ENCODE measurements at places on chromosomes 12 and 14. TPM values are rescaled to one million over a fixed set of nuclear protein-coding genes. Genes with fewer than 3 reads are reported as not detected.
A peak's percentile ranks its signal among the peaks of the same experiment; 100 is the strongest.

DNA sequence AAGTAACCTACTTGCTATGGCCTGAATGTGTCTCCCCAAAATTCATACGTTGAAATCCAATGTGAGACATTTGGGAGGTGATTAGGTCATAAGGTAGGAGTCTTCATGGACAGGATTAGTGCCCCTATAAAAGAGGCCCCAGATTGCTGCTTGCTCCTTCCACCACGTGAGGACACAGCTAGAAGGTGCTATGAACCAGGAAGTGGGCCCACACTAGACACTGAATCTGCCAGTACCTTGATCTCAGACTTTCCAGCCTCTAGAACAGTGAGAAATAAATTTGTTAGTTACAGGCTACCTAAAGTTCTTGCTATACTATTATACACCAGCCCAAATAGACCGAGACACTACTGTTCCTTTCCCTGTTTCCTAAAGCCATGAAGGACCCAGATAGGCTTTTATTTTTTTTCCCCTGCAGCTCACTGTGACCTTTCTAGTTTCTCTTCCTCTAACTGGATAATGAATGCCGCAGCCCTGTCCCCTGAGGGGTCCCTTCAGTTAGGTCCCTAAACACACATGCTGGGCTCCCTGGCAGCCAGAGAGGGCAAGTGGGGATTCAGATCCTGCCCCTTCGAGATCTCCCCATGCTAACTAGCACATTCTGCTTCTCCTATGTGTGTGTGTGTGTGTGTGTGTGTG, 19.3 kb downstream of the SLC25A3 start:
- H3K4me3 ChIP-seq = no peak overlapping the region
- H3K36me3 ChIP-seq = no peaks in the 10 kb centered on the region
- no peak overlapping the region for H3K27ac ChIP-seq
- DNase-seq = no peak
- no peaks in the 10 kb centered on the region for H3K27me3 ChIP-seq
- no peaks in the 10 kb centered on the region for H3K4me1 ChIP-seq

- DNase-seq = no peak
- H3K27me3 ChIP-seq = no peaks in the 10 kb centered on the region
- H3K36me3 ChIP-seq = no peaks in the 10 kb centered on the region
- no peak overlapping the region for H3K27ac ChIP-seq
- no peaks in the 10 kb centered on the region for H3K4me1 ChIP-seq
- H3K4me3 ChIP-seq = no peak overlapping the region
Observed at GRCh38 chr12:81212996-81213696, 135.3 kb downstream of the ACSS3 start.

GRCh38 chr14:77076113-77076631, 21.9 kb upstream of the CIPC start:
- peak overlapping the region; percentile 80 for H3K27ac ChIP-seq
- H3K27me3 ChIP-seq = no peaks in the 10 kb centered on the region
- peak overlapping the region; percentile 1 for H3K4me3 ChIP-seq
- DNase-seq = no peak

Gene IFI27
- total RNA-seq = 133 TPM

Gene TWF1
- total RNA-seq = 137 TPM

DNA sequence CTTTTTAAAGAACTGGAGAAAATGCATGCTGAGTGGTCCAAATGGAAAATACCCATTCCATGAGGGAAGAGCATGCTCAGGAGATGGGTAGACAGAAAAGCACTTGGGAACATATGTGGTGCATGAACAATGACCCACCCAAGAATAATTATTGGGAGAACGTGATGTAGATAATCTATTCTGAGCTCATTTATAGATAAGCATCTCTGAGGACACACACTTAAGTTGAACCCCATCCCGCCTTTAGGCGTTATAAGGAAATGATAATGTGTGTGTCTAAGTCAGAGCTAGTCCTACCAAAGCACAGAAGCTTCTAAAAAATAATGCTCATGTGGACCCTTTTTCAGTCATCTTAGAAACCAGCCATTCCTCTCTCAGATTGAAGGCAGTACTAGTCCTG, 189.9 kb downstream of the KTN1 start:
- no peaks in the 10 kb centered on the region for H3K36me3 ChIP-seq
- no peak overlapping the region for H3K4me3 ChIP-seq
- no peak for DNase-seq
- H3K27ac ChIP-seq = no peak overlapping the region
- no peaks in the 10 kb centered on the region for H3K4me1 ChIP-seq

Gene MTA1
- 73.5 TPM for total RNA-seq

DNA sequence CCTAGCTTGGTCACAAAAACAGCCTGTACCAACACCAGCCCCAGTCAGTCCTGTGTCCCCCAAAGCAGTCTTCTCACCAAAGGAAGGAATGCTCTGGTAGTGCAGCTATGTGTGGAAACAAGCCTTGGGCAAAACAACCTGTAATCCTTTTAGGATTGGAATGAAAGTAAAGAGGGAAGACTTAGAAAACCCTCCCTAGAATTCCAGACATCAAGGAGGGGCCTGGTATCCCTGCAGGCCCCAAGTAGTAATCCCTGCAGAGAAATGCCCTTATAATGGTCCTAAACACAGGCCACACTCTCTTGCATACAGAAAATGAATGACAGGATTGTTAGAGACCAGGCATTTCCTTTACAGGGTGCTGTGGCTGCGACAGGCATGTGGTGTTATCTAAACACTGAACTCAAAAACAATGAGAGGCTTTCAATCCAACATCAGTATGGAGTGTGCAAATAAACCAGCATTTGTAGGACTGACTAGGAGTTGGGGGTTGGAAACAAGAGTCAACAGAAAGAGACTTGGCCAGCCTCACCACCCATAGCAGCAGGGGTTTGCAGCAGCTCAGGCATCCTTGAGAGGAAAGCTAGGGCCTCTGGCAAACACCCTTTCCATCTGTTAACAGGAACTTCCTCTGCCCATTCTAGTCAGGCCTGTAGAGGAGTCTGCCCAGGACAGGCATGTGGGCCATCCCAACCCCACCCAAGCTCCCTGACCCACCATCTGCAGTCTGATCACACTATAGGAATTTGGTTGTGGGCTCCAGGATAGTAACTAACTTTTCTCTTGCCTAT, 59.1 kb downstream of the DCAF5 start:
- H3K27me3 ChIP-seq = no peaks in the 10 kb centered on the region
- peaks cover 3% of the 10 kb centered on the region for H3K36me3 ChIP-seq
- peak overlapping the region; percentile 70 for H3K27ac ChIP-seq

DNA sequence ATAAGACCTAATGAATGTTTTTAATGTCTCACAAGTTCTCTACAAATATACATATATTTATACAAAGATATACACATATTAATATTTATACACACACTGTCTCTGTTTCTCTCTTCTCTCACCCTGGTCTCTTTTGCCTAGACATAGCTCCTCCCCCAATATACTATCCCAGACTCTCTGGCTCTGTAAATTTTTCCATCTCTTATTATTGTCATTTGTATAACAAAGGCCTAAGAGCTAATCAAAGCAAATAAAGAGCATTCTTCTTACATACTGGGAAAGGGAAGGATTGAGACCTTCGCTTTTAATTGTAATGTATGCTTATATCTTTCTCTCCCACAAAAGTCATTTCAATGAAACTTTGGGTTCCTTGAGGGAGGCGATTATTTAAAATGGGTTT, 318.1 kb downstream of the ADAMTS20 start:
- no peaks in the 10 kb centered on the region for H3K27me3 ChIP-seq
- DNase-seq = no peak
- H3K27ac ChIP-seq = no peak overlapping the region
- H3K36me3 ChIP-seq = no peaks in the 10 kb centered on the region
- H3K4me1 ChIP-seq = no peaks in the 10 kb centered on the region

DNA sequence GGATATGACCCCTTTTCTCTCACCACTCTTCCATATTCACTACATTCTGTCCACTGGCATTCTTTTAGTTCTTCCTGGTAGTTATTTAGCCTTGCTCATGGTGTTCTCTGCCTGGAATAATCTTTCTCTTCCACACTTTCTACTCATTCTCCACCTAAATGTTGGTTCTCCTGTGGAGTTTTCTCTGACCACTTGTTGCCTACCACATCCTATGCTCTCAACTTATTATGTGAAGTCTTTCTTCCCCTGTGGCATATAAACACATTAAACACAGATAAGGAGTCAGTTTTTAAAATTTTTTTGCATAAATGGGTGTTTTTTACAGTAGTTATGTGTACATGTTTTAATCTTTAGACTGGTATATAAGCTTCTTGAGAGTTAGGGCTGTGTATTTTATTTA, 3.3 kb upstream of the SMARCC2 start:
- H3K36me3 ChIP-seq = no peaks in the 10 kb centered on the region
- peaks cover 15% of the 10 kb centered on the region for H3K4me1 ChIP-seq
- no peak for DNase-seq
- no peaks in the 10 kb centered on the region for H3K27me3 ChIP-seq
- no peak overlapping the region for H3K27ac ChIP-seq

DNA sequence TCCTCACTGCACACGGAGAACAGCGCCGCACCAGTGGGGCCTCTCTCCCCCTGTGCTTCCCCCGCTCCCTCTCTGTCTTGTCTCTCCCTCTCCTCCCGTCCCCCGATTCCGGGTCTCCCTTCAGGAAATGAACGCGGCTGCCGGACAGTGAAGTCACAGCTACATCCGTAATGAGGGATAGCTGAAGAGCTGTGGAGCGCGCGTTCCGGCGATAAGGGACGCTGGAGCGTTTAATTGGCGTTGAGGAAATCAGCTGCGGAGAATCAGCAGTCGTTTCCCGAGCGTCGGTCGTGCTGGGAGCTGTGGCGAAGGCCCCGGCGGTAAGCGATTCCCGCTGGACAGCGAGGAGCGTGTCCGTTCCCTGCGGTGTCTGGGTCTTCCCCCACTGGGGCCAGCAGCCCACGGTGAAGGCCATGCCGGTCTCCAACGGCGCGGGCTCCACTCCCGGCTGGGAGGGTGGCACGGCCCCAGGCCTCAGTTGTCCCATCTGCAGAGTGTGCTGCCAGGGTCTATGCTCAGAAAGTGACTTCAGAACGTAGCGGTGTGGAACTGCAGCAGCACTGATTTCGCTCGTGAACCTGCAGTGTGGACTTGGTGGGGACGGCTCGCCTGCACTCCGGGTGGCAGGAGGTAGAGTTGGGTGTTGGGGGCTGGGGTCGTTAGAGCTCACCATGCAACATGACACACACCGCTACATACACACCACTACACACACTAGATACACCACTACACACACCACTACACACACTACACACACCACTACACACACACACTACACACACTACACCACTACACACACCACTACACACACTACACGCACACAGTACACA, 10.9 kb downstream of the NOC4L start:
- no peak overlapping the region for H3K27ac ChIP-seq
- no peak overlapping the region for H3K4me3 ChIP-seq
- H3K27me3 ChIP-seq = no peaks in the 10 kb centered on the region
- H3K36me3 ChIP-seq = peaks cover 86% of the 10 kb centered on the region

Gene PLEKHH1
- 30.3 TPM for total RNA-seq

DNA sequence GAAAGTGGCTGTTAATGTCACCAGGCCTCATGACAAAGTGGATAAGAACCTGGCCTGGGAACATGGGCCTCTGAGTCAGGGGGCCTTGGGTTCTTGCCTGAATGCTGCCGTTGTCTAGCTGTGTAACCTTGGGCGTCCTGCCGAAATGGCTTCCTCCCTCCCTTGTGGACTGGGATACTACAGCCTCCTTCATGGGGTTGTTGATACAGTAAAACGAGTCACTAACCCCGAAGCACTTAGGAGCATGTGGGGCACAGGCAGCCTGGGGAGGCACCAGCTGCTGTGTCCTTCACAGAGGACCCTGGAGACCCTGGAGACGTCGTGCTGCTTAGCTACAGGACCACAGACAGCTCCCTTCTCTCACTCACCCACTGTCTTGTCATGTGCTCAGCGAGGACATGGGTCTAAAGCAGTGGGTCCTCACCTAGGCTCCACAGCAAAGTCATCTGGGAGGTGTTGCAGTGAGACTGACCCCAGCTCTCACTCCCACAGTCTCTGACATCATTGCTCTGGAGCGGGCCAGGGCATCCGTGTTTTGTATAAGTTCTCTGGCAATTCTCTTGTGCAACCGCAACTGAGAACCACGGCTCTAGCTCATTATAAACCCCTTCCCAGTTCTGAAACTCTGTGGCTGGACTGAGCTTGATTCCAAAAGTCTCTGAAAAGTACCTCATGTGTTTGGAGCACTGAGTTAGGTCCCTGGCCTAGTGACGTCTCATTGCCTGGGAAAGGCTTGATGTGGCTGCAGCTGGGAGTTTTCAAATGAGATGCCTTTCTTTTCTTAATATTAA, 42.1 kb downstream of the SERPINA3 start:
- no peaks in the 10 kb centered on the region for H3K4me1 ChIP-seq
- no peaks in the 10 kb centered on the region for H3K27me3 ChIP-seq

DNA sequence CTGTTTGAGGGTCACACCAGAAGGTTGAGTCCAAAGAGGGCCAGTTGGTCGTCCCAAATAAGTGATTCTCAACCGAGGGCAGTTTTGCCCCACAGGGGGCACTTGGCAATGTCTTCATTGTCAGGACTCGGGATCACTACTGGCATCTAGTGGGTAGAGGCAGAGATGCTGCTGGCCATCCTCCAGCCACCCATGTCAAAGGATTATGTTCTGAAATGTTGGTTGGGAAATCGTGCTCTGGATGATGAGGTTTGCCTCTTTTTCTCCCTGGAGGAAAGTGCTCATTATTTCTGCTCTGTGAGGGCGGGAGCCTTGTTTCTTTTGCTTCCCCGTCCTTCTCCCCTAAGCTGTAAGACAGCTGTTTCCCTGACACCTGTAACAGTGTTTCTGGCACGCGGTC, 3.6 kb downstream of the ZNF839 start:
- no peak overlapping the region for H3K4me3 ChIP-seq
- DNase-seq = peak; percentile 64
- H3K36me3 ChIP-seq = peaks cover 21% of the 10 kb centered on the region
- peaks cover 27% of the 10 kb centered on the region for H3K4me1 ChIP-seq

- H3K27ac ChIP-seq = peak overlapping the region; percentile 77
- no peaks in the 10 kb centered on the region for H3K27me3 ChIP-seq
- no peaks in the 10 kb centered on the region for H3K4me1 ChIP-seq
- no peaks in the 10 kb centered on the region for H3K36me3 ChIP-seq
Observed at GRCh38 chr14:28608851-28609828, 157.4 kb upstream of the FOXG1 start.

DNA sequence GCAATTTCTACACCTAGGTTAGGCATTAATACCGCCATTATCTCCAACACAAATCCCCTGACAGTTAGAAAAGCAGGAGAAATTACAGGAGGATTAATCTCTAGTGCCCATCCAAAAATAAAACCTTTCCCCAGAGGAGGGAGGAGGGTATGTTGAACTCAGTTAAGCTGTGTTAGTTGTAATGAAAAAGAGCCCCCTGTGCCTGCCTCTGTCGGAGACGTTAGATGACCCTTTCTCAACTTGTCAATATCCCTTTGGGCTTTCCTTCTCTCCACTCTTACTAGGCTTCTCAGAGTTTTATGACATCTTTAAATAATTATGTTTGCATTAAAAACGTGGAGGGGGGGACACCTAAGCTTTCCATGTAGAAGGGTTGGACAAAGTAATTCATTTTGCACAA, 278.2 kb downstream of the PDZRN4 start:
- H3K27me3 ChIP-seq = no peaks in the 10 kb centered on the region
- no peaks in the 10 kb centered on the region for H3K36me3 ChIP-seq
- no peaks in the 10 kb centered on the region for H3K4me1 ChIP-seq
- H3K27ac ChIP-seq = no peak overlapping the region
- H3K4me3 ChIP-seq = no peak overlapping the region
- DNase-seq = no peak
